ENCODE measurements at places on chromosomes 2 and 18. TPM values are rescaled to one million over a fixed set of nuclear protein-coding genes. Genes with fewer than 3 reads are reported as not detected.

DNA sequence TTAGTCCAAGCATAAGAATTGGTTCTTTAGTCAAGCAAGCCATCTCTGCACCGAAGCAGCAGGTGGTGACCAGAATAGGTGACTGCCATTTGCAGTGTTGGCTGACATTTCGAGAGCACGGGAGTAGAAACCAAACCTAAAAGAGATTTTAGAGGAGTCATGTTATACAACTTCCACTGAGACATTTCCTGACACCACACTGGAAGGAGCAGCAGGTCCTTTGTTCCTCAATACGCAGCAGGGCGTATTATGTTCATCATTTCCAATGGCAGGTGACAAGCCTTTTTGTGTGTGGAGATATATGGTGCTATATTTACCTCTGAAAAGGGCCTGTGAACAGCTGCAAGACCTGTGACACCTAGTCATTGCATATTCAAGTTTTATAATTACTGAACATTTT is 418.8 kb upstream of the NETO1 start:
- no peak overlapping the region for H3K4me3 ChIP-seq
- H3K4me1 ChIP-seq: peaks cover 11% of the 10 kb centered on the region
- no peaks in the 10 kb centered on the region for H3K27me3 ChIP-seq
- H3K36me3 ChIP-seq: no peaks in the 10 kb centered on the region
- no peak for DNase-seq

GRCh38 chr18:49042246-49042570 is 91.4 kb upstream of the SMAD7 start:
- H3K27ac ChIP-seq: no peak overlapping the region
- peaks cover 13% of the 10 kb centered on the region for H3K4me1 ChIP-seq
- H3K27me3 ChIP-seq: no peaks in the 10 kb centered on the region
- no peak for DNase-seq
- H3K4me3 ChIP-seq: no peak overlapping the region
- H3K36me3 ChIP-seq: peaks cover 28% of the 10 kb centered on the region

- no peak overlapping the region for H3K4me3 ChIP-seq
- peaks cover 58% of the 10 kb centered on the region for H3K4me1 ChIP-seq
- peak; percentile 49 for DNase-seq
- no peaks in the 10 kb centered on the region for H3K36me3 ChIP-seq
- no peak overlapping the region for H3K27ac ChIP-seq
Measured at GRCh38 chr2:43214253-43214652, 12.2 kb downstream of the ZFP36L2 start.

- no peaks in the 10 kb centered on the region for H3K27me3 ChIP-seq
- no peaks in the 10 kb centered on the region for H3K36me3 ChIP-seq
- no peak overlapping the region for H3K27ac ChIP-seq
- no peak for DNase-seq
Measured at GRCh38 chr18:72674710-72675109, 130.6 kb upstream of the CBLN2 start.

DNA sequence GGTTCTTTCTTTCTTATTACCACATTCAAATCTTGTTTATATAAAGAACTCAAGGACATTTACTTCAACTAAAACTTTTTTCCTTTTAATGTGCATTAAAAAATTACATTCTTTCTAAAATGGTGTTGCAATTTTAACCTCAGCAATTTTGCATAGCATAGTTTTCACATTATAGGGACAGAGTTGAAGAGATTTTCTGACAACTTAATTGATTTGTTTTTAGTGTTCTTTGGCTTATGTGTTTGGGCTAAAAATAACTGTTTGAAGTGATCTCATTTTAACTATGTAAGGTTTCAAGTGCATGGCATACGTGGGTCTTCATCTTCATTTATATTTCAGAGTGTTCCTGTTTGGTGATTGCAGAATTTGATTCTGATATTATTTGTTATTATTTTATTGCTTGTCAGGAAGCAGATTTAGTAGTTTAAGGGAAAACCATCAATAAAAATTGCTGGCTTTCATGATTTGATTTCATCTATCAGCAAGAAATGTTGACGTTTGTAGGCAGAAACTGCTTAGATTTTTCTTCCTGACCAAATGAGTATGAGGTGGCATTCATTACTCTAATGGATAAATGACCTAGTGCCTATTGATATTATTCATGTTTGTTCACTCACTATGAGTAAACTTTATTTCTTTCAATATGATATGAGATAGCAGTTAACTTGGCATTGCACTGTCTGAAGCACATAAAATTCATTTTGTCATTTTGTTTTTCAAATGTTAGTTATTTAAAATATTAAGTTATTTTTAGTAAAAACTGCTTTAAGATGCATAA is 398.4 kb downstream of the NUP35 start:
- no peak overlapping the region for H3K27ac ChIP-seq
- H3K36me3 ChIP-seq: peaks cover 10% of the 10 kb centered on the region
- H3K27me3 ChIP-seq: no peaks in the 10 kb centered on the region
- H3K4me3 ChIP-seq: no peak overlapping the region
- DNase-seq: no peak

- H3K4me1 ChIP-seq: peaks cover 17% of the 10 kb centered on the region
- DNase-seq: no peak
- H3K4me3 ChIP-seq: no peak overlapping the region
- H3K27me3 ChIP-seq: no peaks in the 10 kb centered on the region
- H3K27ac ChIP-seq: no peak overlapping the region
Measured at GRCh38 chr2:99974682-99975375, 167.6 kb downstream of the AFF3 start.

GRCh38 chr18:41458376-41458775 is 496.7 kb upstream of the PIK3C3 start:
- no peaks in the 10 kb centered on the region for H3K27me3 ChIP-seq
- H3K36me3 ChIP-seq: no peaks in the 10 kb centered on the region
- peaks cover 36% of the 10 kb centered on the region for H3K4me1 ChIP-seq

GRCh38 chr2:105571445-105571987 is 172.7 kb upstream of the FHL2 start:
- DNase-seq: no peak
- H3K36me3 ChIP-seq: no peaks in the 10 kb centered on the region
- H3K27ac ChIP-seq: no peak overlapping the region
- H3K27me3 ChIP-seq: no peaks in the 10 kb centered on the region
- H3K4me3 ChIP-seq: no peak overlapping the region
- H3K4me1 ChIP-seq: peaks cover 17% of the 10 kb centered on the region

FEV gene
- not detected for total RNA-seq

SATB2 gene
- total RNA-seq: 22.1 TPM

ARHGAP15 gene
- total RNA-seq: 0.28 TPM

PAX3 gene
- total RNA-seq: not detected

UGT1A8 gene
- total RNA-seq: not detected

SIGLEC15 gene
- 0.48 TPM for total RNA-seq

All from WTC11 (cell line).